ENCODE measurements at places on chromosomes 6 and 20. TPM values are rescaled to one million over a fixed set of nuclear protein-coding genes. Genes with fewer than 3 reads are reported as not detected.
A peak's percentile ranks its signal among the peaks of the same experiment; 100 is the strongest.

The LCA5 gene
- total RNA-seq: 12.1 TPM

The YIPF3 gene
- 94.4 TPM for total RNA-seq

The CDSN gene
- total RNA-seq: not detected

The RSPO3 gene
- total RNA-seq: 7.9 TPM

The RAB44 gene
- not detected for total RNA-seq

The FNDC1 gene
- 0.16 TPM for total RNA-seq

The PGM3 gene
- total RNA-seq: 30.9 TPM

The MAFB gene
- 42.8 TPM for total RNA-seq

DNA sequence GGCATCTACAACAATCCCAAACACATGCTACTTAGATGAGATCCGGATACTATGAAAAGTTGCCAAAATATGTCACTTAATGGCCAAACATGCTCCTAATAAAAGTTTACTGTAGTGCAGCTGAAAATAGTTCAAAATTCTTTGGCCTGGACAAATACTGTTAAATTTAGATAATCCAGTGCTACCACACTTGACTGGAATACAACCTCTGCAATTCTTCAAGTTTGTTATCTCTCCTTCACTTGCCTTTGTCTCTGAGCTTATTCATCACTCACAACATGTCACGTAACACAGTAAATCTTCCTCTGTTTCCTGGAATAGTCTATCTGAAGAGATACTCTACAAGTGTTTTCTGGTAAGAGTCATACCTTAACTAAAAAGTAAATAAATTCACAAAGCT is 10.5 kb upstream of the PLN start:
- DNase-seq: peak; percentile 91

DNA sequence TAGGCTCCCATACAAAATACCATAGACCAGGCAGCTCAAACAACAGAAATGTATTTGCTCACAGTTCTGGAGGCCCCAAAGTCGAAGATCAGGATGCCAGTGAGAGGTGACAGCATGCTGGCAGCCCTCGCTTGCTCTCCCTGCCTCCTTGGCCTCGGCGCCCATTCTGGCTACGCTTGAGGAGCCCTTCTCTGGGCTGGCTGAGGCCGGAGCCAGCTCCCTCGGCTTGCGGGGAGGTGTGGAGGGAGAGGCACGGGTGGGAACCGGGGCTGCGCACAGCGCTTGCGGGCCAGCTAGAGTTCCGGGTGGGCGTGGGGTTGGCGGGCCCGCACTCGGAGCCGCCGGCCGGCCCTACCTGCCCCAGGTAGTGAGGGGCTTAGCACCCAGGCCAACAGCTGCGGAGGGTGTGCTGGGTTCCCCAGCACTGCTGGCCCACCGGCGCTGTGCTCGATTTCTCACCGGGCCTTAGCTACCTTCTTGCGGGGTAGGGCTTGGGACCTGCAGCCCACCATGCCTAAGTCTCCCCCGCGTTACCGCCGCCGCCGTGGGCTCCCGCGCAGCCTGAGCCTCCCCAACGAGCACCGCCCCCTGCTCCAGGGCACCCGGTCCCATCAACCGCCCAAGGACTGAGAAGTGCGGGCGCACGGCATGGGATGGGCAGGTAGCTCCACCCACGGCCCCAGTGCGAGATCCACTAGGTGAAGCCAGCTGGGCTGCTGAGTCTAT is 32.6 kb upstream of the SERPINB9 start:
- no peak for DNase-seq

- DNase-seq: no peak
Measured at GRCh38 chr6:138752017-138752416, 21.6 kb upstream of the CCDC28A start.

- DNase-seq: peak; percentile 35
Measured at GRCh38 chr6:75147512-75147911, 58.3 kb downstream of the COL12A1 start.

DNA sequence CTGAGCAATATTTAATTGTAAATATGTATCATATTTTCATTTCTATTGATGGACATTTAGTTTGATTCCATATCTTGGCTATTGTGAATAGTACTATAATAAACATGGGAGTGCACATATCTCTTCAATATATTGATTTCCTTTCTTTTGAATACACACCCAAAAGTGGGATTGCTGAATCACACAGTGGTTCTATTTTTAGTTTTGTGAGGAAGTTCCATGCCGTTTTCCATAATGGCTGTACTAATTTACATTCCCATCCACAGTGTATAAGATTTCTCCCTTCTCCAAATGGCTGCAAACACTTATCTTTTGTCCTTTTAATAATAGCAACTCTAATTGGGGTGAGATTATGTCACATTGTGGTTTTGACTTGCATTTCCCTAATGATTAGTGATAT is 86.7 kb upstream of the RAB32 start:
- no peak for DNase-seq

- DNase-seq: no peak
Measured at GRCh38 chr6:37954791-37955190, 135.3 kb downstream of the ZFAND3 start.

- no peak for DNase-seq
Measured at GRCh38 chr20:63533871-63534393, 3.2 kb downstream of the PTK6 start.

DNA sequence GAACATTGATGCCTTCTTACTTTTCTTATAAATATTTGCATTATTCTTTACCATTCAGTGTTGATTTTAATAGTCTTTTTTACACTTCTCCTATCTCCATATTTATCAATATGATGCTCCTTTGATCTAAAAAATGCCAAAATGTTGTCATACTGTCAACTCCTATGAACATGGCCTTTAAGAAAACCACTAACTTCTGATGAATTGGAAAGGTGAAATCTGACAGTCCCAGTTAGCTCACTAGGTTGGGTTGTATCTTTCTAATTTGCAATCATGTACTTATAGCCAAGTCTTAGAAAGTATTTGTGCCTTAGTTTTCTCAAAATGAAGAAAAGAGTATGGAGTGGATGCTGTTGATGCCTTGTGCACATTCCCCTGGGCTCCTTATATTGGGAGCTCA is 75.4 kb upstream of the SPACA1 start:
- no peak for DNase-seq

- DNase-seq: peak; percentile 25
Measured at GRCh38 chr6:156658966-156659821, 118.0 kb upstream of the ARID1B start.

GRCh38 chr6:166813461-166813860 is 142.9 kb downstream of the RNASET2 start:
- DNase-seq: no peak

GRCh38 chr6:92687278-92687677 is 732.1 kb downstream of the EPHA7 start:
- no peak for DNase-seq

DNA sequence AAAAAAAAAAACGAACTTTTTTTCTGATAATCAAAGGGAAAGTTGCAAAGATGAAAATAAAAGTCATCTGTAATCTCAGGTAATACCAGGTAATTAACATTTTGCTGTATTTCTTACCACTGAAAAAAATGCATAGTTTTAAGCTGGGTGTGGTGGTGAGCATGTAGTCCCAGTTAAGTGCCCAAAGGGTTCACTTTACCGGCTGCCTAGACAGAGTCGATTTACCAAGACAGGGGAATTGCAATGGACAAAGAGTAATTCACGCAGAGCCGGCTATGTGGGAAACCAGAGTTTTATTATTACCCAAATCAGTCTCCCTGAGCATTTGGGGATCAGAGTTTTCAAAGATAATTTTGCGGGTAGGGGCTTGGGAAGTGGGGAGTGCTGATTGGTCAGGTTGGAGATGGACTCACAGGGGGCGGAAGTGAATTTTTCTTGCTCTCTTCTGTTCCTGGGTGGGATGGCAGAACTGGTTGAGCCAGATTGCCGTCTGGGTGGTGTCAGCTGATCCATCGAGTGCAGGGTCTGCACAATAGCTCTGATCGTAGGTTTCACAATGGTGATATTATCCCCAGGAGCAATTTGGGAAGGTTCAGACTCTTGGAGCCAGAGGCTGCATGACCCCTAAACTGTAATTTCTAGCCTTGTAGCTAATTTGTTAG is 51.9 kb downstream of the RPF2 start:
- no peak for DNase-seq

- DNase-seq: peak; percentile 31
Measured at GRCh38 chr6:55636406-55637102, 57.6 kb upstream of the HMGCLL1 start.

DNA sequence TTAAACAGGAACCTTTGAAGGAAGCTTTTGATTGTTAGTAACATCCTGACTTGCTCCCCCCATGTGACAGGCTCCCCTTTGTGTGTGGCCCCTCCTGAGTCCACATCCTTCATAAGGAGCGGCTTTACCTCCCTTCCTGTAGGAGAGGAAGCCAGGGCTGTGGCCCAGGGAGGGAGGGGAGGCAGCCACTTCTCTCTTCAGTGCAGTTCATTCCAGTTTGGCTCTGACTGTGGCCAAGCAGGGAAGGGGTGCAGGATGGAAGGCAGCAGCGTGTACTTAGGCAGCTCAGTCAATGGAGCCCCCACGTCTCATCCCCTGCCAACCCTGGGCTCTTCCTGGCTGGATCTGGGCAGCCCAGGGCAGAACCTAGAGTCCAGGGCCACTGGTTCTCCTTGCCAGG is 295.2 kb downstream of the QKI start:
- no peak for DNase-seq

DNA sequence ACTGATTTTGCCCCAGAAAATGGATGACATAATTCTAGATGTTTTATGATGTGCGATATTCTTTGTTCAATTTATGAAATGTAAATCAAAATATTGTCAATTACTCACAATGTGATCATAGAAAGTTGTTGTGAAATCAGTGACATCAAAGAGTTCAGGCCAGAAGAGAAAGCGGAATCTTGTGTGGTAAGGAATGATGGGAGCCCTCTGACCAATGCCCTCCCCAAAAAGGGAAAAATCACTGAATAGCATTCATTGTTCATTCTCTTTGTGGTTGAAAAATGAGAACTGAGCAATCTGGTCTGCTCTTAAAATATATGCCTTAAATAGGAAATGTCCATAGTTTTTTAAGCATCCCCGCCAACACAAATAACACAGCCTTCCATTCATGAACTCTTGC is 247.1 kb upstream of the GRIK2 start:
- peak; percentile 7 for DNase-seq

DNA sequence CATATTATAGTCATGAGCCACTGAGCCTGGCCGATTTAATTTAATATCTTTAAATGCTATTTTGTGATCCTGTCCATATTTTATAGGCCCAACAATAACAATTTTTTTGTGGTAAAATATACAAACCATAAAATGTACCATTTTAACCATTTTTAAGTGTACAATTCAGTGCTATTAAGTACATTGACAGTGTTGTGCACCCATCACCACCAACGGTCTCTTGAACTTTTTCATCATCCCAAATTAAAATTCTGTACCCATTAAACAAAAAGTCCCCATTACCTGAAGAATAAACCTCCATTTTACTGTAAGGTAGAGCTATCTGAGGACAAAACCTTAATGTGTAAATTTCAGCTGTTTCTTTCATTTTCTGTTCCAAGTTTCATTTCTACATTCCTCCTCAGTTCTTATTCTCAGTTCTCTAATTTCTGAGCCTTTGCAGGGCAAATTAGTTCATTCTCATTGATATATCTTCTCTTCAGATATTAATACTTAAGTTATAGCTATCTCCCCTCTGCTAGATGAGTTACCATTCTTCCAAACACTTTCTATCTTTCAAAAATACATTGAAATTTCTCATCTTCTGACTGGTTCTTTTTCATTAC is 10.3 kb downstream of the MTO1 start:
- DNase-seq: no peak

- peak; percentile 61 for DNase-seq
Measured at GRCh38 chr6:111657146-111657545, 51.5 kb upstream of the TRAF3IP2 start.

DNA sequence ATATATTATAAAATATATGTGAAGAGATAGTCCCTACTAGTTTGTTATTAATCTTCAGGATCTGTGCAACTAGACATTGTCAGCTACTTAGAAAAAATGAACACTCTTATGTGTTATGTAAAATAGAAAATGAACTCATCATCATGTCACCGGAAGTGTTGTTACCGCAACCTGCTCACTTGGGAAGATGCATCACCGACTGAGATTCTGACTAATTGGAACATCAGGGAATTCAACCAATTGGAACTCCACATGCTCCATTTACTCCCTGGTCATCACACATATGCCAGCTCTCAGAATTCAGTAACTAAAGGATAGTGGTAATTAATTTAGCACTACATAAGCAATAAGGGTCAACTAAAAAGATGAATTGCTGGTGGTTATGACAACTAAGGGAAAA is 16.7 kb upstream of the B3GAT2 start:
- DNase-seq: no peak

DNA sequence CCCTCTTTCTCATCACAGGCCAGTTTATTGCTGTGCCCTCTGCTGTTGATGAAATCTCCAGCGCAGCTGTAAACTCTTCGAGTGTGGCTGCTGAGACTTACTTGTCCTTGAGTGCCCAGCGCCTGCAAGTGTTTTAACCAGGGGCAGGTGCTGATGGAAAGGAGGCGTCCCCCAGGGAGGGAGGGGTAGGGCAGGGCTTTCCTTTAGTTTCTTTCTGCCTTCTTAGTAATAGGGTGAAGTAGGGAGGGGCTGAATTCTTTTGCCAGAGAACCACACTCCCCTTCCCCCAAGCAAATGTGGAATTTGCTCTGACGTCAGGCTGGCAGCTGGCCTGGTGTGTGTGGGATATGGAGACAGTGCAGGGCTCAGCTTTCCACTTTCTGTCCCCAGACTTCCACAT is 61.2 kb downstream of the IGF2R start:
- DNase-seq: peak; percentile 96
